Astrocyte (in vitro differentiated cells and primary cell): ENCODE measurements at places on chromosomes 1 and 21. TPM values are rescaled to one million over a fixed set of nuclear protein-coding genes. Genes with fewer than 3 reads are reported as not detected.

DNA sequence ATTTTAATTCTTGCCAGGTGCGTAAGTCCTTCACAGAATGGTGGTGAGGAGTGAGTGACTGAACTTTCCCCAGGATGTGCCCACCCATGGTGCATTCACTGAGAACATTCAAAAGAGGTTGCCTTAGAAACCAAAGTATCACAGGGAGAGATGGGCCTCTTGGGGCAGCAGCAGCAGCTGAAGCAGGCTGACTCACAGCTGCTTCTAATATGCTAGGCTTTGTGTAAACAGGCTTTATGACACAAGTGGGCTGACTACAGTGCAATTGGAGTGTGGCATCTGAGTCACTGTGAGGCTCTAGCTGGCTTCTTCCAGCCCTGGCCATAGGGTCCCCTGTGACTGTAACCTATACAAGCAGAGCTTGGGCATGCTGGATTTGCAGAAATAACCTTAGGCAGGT lies 12.6 kb downstream of the PIGP start:
- peak; percentile 94 for DNase-seq

The TMPRSS3 gene
- total RNA-seq = not detected in 2 replicates

- peak; percentile 14 for DNase-seq
These were observed 494.0 kb downstream of the KCNT2 start for GRCh38 chr1:196114193-196114592.

DNA sequence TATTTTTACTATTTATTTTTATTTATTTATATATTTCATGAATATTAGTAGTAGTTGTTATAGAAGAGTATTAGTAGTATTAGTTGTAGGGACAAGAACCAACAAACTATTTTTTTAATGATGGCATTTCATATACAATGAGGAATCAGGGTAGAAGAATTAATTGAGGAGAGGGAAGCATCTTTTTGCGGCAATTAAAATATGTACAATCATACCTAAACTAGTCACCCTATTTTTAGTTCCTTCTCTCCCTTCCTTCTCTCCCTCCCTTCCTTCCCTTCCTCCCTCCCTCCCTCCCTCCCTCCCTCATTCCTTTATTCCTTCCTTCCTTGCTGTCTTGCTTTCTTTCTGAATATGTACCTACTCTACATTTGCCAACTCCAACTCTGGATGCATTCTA lies 189.8 kb downstream of the GRIK1 start:
- DNase-seq = no peak

The RNU1-4 gene
- total RNA-seq = 1,356 and 1,553 TPM in 2 replicates

GRCh38 chr21:40546647-40547046 lies 300.3 kb downstream of the DSCAM start:
- no peak for DNase-seq

DNA sequence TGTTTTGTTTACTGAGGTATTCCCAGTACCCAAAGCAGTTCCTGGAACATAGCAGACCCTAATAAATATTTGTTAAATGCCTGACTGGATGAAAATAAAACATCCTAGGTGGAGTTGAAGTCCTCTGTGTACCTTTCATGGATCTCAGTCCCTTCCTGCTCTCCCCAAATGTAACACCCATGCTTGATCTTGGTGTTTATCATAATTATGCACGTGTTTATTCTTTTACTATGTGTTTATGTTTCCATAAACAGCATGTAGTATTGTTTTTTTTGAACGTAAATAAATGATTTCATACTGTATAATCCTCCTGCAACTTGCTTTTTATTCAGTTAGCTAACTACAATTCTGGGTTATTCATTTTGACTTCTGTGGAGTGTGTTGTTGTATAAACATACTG lies 4.8 kb downstream of the LACTBL1 start:
- no peak for DNase-seq

GRCh38 chr1:217781056-217781455 lies 149.9 kb downstream of the SPATA17 start:
- no peak for DNase-seq

DNA sequence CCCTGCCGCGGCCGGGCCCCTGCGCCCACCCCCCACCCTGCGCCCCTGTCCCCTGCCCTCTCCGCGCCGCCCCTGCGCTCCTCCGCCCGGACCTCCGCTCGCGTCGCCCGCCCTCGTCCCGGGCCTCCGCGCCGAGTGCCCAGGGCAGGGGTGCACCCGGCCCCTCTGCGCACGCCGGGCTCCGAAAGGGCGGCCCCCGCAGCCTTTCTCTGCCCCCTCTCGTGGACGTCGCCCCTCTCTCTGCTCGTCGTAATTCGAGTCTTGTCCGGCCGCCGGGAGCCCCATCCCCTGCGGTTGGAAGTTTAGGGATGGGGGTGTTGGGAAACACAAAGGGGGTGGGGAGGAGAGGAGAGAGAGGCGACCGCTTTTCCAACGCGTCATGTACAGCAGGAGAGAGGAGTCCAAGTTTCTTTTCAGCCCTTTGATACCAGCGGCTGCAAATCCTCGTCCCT lies 407 bp downstream of the GALNT2 start:
- DNase-seq = no peak

DNA sequence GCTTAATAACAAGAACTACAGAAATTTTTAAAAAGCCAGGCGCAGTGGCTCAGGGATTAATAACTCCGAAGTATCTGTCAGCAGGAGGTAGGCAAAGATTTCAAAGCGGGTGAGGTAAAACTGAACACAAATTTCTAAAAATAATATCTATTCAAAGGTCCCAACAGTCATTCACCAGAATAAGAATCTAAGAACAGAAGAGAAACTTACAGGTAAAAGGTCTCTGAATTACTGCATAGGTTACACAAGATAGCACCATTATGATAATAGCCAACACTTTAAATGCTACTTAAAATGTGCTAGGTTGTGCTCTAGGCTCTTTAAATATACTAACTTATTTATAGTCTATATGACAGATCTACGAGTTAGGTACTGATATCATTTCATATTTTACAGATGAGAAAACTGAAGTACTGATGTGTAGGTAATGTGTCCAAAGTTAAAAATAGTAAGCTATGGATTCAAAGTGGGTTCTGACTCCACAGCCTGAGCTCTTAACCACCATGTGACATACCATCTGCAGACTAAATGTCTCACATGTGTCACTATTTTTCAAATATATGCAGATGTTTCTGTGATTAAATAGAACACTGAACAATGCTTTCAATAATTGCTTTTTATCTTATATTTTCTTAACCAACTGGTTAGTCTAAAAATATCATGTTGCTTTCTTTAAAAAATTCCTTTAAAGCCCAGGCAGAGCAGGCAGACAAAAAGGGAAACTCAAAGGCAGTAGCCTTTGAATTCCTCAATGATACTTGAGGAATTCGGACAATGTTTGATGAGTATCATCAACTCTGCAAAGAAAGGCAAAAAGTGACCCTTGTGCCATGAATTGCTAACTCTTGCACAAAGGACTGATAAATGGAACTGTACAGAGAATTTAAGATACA lies 80.5 kb upstream of the TTC39A start:
- DNase-seq = peak; percentile 63

The LCE6A gene
- total RNA-seq = not detected in 2 replicates

GRCh38 chr1:185355947-185356346 lies 38.9 kb upstream of the IVNS1ABP start:
- DNase-seq = no peak

- DNase-seq = no peak
These were observed 125.5 kb upstream of the PLXNA2 start for GRCh38 chr1:208369658-208370057.

DNA sequence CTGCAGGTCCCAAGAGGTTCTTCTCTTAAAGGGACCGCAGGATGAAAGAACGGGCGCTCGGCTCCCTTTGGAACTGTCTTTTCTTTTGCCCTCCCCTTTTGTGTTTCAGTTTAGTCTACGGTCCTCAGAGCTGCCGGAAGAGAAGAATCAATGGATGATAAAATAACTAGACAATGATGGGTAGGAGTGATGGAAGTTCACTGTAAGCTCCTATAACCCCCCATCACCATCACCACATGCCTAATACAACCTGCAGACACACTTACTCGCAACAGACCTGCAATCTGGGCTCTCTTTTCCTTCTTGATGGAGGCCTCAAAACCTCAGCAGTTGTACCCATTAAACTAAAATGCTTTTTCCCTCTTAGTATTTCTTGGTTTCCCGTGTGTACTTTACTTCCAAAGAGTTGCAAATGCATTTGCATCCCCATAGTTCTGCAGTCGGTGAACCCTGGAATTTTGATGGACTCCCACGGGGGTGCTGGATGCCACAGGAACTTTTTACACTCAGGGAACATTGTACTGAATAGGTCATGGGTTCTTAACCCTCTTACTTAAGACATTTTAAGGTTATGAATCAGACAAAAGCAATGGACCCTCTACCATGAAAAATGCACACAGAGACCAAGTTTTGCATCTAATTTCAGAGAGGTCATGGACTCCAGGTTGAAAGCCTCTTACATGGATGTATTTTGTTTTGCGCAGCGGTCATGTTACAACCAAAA lies 633 bp upstream of the RFX5 start:
- no peak for DNase-seq

DNA sequence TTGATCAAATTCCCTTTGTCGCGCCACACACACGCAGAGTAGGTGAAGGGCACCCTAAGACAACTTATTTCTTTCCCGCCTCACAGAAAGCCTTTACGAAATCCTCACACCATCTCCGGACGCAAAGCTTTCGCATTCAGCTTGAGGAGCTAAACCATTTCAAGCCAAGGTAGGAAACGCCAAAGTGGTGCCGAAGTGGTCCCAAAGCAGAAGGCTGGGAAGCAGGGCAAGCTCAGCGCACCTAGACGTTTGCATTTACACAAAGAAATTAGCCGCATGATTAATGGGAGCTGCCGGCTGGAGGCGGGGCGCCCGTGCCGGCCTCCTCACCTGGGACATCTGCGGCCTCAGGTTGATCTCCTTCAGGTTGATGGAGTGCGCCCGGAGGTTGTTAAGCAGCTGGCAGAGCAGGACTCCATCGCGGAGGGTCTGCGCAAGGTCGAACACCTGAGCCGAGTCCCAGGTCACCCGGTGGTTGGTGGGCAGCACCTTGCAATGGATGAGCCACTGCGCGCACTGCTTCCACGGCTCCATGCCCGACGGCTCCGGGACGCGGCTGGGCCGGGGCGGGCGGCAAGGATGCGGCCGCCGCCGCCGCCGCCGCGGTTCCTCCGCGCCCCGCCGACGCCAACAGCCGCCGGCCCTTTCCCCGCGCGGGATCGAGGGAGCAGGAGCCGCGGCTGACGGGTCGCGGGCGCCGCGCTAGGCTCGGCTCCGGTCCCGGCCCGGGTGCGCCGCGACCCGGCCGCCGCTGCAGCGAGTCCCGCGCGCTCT lies 457 bp downstream of the VAV3 start:
- DNase-seq = peak; percentile 14

DNA sequence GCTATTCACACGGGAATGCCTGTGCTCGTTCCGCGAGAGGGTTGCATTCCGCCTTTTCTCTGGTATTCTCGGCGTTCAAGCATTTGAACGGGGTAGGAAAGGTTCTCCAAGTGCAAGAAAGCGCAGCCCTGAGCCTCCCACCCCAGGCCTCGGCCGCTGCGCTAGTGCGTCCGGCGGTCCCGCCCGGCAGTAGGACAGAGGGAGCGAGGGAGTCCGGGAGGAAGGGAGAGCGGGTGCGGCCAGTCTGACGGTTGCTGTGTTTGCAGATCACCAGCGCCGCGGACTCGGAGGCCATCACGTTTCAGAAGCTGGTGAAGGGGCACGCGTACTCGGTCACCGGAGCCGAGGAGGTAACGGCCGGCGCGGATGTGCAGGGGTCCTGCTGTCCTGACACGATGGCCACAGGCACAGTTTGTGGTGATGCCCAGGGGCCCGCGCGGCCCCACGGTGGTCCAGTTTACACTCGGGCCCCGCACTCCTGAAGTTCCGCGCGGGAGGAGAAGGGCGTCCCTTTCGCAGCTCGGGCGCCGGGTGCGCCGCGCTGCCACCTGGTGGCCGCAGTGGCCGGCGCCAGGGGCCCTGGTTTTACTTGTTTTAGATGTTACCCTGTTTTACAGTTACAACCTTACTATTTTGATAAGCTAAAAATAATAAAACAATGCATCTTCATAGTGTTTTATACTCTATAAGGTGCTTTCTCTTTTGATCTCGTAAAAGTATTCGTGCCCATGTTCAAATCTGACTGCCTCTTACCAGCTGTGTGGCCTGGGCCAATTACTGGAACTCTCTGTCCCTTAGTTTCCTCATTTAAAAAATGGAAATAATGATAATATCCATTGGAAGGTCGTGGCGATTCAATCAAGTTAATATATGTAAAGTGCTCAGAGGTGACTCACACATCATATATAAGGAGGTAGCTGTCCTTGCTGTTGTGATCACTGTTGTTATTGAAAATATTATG lies 36.7 kb downstream of the CAPN2 start:
- DNase-seq = peak; percentile 21

- no peak for DNase-seq
These were observed 39.5 kb upstream of the TMPRSS15 start for GRCh38 chr21:18443085-18443484.

The CD34 gene
- 0.29 and 0.45 TPM in 2 replicates for total RNA-seq

The NRAS gene
- total RNA-seq = 59.1 and 63.8 TPM in 2 replicates

The OR2G3 gene
- total RNA-seq = not detected in 2 replicates

GRCh38 chr1:25615172-25615541 lies 1.4 kb upstream of the MAN1C1 start:
- DNase-seq = no peak
